ENCODE measurements at places on chromosomes 4 and X.

DNA sequence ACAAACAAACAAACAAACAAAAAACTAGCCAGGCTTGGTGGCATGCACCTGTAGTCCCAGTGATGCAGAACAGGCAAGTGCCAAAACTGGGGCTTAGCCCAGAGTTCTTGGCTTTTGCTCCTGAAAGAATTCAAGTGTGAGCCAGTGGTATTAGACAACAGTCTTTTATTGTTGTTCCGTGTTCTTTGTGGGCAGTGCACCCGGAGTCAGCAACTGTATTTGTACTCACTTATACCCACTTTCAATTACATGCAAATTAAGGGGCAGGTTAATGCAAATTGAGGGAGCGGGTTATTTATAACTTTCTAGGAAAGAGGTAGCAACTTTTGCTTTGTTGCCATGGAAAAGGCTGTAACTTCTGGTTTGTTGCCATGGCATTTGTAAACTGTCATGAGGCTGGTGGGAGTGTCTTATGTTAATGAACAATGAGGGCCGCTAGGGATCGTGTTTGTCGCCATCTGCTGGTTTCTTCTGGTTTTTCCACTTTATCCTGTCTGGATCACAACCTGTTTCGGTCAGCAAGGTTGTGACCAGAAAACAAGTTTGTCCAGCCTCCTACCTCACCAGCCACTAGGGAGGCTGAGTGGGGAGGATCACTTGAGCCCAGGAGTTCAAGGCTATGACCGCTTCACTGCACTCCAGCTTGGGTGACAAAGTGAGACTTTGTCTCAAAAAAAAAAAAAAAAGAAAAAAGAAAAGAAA, 88.8 kb upstream of the ESX1 start:
- DNase-seq = peak; percentile 12

- DNase-seq = no peak
These were observed 331.0 kb upstream of the EMCN start for GRCh38 chr4:100848841-100849240.

- DNase-seq = no peak
These were observed 21.2 kb upstream of the TBC1D9 start for GRCh38 chr4:140777386-140777785.

DNA sequence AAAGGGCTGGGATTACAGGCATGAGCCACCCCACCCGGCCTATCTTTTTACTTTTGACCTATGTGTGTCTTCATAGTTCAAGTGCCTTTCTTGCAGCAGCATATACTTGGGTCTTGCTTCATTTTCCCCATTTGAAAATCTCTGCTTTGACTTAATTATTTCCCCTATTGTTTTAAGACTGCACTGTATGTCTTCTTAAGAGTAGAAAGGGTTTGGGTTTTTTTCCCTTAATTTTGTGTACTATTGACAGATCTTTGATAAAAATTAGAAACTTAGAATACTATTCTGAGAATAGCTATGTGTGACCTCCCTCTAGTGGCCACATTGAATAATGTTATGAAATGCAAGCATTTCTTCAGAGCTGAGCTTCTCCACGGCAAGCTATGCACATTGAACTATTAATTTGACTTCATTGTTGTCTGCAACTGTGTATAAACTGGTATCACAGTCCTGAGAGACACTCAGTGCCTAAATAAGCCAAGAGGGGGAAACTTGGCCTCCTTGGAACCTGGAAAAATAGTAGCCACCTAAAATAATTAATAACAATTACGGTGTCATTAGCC, 8.7 kb upstream of the SLC25A4 start:
- DNase-seq = no peak

GRCh38 chr4:8727131-8727530, 134.6 kb downstream of the CPZ start:
- no peak for DNase-seq

GRCh38 chr4:110164856-110165255, 33.6 kb downstream of the ELOVL6 start:
- no peak for DNase-seq

DNA sequence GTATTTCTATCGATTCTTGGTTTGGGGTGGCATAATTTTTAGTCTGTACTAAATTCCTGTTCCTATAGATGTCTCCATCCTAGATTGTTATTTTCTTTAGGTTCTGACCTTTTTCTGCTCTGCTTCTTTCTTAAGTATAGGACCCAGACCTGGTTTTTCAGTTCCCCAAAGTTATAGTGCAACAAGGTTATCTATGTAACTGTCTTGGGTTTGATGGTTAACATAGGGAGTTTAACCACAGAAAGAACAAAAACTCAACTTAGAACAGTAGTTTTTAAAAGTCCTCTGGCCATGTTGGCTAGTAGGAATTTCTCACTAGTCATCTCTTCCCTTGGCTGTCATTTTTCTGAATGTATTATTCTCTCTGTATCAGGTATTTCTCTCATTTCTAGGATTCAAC, 38.8 kb upstream of the MAD2L1 start:
- DNase-seq = no peak

DNA sequence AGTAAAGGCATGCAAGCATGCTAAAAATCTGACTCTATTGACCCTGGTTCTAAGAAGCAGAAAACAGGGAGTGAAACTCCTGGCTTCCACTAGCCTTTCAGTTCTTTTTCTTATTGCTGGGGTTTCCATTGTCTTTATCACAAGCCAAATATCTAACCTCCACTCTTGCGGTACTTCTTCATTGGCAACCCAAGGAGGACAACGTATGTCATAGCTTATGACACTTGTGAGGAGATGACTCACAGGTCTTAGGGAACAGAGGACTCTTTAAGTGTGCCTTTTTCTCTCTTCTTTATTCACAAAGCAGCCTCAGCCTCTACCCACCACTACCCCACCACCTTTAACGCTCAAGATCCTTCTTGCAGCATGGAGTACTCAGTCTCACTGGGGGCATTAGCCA, 124.2 kb downstream of the GUCY2F start:
- DNase-seq = no peak

GRCh38 chrX:105882581-105883275, 60.4 kb downstream of the NRK start:
- no peak for DNase-seq

DNA sequence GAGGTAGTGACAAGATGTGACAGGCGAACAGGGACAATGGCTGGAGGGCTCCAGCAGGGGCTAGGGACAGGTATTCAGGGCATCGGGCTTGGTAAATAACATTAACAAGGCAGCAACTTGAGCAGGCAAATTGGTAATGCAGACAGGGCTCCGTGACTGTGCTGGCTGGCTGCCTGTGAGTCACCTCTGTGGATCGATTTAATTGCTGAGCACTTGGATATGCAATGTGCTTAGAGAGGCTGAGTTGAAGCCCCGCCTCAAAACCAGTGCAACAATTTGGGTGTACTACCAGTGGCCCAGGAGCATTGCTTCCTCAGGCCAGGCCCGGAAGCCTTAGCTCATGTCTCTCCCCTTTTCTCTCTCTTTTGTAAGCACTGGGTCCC, 19.5 kb downstream of the CNGA2 start:
- DNase-seq = no peak

DNA sequence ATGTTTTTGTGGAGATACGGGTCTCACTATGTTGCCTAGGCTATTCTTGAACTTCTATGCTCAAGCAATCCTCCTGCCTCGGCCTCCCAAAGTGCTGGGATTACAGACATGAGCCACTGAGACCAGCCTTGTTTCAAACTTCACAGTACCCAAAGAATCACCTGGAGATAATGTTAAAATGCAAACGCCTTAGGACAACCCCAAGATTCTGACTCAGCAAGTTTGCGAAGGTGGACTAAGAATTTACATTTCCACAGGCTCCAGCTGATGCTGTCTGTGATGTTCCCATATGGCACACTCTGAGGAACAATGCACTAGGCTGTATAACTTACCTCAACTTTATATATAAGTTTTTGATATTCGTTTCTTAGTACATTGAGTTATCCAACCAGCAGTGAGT, 984 bp upstream of the STATH start:
- DNase-seq = no peak

GRCh38 chr4:82865592-82865991, 25.4 kb downstream of the SEC31A start:
- no peak for DNase-seq
